ENCODE measurements at places on chromosomes 1 and 21.

DNA sequence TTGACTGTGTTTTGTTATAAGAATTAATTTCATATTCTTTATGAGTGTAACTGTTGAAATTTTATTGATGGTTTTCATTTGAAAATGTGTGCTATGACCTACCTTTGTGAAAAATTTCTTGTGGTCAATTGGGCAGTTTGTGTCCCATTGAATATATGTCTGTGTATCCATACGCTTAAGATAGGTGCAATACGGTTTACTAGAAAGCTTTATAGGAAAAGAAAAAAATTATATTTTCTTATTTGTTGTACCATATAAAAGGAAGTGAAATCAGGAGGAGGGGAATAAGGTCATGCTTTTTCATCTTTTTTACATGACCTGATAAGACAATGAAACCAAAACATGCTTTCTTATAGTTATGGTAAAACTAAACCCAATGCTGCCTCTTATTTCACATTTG lies 807.7 kb downstream of the USP25 start:
- no peak for DNase-seq

DNA sequence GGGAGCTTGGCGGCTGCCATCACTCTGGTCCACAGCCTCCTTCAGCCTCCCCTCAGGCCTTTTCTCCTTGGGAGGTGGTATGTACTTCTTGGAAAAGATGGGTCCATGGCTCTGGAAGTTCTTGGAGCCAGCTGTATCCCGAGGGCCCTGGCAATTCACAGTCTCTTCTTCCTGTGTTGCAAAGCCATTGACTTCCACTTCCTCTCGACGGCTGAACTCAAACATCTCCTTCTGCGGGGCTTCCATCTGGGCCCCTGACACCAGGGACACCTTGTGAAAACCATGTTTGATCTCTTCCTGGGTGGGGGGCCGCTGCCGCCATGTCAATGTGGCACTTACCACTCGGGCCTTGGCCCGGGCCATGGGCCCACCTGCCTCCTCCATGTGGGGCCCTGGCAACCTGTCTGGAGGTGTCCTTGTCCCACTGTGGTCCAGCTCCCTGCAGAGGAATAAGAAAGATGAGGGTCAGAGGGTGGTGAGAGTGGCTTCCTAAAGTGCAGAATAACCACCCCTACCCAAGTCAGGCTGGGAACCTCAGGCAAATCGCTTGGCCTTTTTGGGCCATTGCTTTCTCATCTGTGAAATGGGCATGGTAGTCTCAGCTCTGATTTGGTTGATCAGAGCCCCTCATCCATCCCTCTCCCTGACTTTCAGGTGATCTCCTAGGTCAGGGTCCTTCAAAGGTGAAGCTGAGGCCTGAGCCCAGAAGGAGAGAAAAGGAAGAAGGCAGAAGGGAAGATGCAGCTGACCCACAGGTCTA lies 7.5 kb downstream of the CRYBG2 start:
- DNase-seq, result no peak

DNA sequence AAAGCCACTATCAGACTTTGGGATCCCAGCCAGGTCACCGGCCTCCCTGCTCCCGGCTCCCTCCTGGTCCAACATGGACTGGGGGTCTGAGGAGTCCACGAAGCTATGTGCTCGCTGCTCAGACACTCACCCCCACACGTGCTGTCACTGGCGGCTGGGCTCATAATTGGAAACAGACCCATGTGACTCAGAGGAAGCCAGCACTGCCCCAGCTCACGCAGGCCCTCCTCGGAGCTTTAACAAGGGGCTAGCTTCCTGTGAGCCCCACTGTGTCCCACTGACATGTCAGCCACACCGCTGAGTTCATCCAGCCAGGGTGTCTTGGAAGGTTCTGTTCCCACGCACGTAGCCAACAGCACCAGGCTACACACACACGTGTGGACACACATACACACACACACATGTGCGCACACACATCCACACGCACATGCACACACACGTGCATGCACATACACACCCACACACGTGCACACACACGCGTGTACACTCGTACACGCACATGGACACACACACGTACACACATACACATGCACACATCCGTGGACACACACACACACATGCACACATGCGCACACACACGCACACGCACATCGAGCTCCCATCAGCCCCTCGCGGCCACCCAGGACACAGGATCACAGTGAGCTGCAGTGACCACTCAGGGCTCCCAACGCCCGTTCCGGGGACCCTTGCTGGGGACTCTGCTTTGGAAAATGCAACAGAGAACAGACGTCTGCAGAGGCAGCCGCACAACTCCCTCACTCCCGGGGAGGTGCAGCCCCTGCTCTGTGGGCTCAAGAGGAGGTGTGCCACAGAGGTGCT lies 18.4 kb upstream of the COL6A2 start:
- no peak for DNase-seq

GRCh38 chr21:24840287-24840686 lies 767.0 kb downstream of the MRPL39 start:
- no peak for DNase-seq

DNA sequence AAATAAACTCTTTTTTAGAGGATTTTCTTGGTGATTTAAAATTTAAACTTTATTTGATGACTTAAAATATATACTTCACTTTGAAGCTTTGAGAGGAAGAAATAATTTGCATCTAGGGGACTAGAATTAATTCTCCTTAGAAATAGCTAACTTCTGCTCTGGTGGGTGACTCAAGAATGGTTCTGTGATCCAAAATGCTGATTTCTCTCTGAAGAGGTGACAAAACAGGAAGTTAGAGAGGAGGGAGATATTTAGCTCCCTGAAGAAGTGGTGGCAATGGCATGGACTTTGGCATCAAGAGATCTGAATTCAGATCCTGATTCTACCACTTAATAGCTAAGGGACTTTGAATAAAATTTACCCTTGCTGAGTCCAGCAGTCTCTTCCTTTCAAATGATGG lies 125.8 kb upstream of the ATP1B1 start:
- no peak for DNase-seq

DNA sequence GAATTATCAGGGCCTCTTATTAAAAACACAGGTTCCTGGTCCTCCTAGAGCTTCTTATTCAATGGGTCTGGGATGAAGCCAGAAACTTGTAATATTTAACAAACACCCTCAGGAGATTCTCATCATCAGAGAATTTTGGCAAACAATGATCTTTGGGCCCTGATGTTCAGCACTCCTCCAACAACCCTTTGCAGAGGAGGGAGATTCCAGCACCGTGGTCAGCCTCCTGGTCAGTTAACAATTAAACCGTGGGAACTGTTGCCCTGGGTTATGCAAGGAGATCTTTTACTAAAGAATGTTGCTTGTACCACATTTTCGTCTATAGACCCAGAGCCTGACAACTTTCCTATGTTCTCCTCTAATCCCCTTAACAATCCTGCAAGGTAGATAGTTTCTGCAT lies 294.4 kb downstream of the PLPP3 start:
- no peak for DNase-seq

DNA sequence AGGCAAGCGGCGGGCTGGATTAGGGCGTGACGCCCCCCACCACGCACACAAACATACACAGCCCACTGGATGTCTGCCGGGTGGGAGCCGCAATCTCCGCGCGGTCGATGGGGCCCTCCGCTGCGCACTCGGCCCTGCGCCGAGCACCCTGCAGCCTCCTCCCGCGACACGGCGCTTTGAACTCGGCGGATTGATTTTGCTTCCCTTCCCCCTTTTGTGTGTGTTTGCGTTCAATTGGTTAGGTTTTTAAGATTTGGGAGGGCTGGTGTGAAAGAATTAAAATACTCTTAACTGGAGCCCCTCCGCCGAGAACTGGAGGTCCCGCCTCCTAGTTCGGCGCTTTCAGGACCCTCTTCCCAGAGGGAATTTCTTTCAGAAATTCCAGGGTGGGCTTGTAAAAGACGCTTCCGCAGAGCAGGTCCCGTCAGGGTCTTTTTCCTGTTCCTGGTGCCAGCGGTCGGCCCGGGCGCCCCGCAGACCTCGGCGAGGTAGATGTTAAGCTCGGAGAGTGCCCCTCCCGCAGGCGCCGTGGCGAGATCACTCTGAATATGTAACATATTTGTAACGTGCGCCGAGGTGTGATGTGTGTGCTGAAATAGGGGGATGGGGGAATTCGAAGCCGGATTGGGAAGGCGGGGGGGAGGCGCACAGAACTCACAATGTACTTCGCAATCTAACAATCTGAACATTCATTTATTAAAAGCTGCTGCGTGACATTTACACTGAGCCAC lies 8.0 kb upstream of the BARHL2 start:
- no peak for DNase-seq

GRCh38 chr21:34011660-34012059 lies 61.7 kb upstream of the MRPS6 start:
- DNase-seq, result no peak

- DNase-seq, result peak; percentile 13
These were observed 674 bp downstream of the PPFIA4 start for GRCh38 chr1:203026666-203027663.

DNA sequence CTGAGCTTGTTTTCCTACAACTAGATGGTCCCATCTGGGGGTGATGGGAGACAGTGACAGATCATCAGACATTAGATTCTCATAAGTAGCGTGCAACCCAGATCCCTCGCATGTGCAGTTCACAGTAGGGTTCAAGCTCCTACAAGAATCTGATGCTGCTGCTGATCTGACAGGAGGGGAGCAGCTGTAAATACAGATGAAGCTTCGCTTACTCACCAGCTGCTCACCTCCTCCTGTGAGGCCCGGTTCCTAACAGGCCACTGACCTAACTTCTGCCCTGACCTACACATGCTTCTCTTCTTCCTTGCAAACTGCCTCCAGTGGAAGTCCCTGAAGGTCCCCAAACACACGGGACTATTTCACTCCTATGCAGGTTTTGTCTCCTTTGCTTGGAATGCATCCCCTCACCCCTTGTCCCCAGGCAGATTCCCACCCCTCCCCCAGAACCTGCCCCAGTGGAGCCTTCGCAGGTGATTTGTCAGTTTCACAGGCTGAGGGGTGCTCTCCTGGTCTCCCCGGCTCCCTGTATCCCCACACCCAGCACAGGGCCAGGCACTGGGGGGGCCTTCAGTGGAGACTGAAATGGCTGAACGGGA lies 5.7 kb upstream of the ZBTB48 start:
- no peak for DNase-seq

DNA sequence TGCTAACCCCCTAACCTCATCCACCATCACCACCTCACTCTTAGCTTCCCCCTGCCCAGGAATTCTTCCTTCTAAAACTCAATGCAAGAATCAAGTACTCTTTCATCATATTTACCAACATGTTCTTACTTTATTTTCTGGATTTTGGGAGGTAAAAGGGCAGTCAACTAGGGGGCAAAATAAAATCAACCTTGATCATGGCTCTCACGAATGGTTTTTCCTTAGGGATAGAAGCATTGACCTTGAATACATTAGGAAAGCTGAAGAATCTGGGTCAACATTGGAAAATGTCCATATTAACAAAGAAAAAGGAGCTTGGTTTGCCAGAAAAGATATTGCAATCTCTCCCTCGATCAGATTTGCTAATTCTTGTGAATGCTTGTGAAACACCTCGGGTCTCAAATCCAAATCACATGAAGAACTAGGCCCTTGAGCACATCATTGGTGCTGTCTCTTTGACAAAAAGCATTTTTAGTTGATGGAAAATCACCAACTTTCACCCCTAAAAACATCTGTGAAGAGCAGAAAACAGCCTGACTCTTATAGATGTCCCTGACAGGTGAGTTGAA lies 58.9 kb downstream of the ZC3H11B start:
- DNase-seq, result no peak
